ENCODE measurements at places on chromosomes 12 and 14. TPM values are rescaled to one million over a fixed set of nuclear protein-coding genes. Genes with fewer than 3 reads are reported as not detected.

The OVCH1 gene
- total RNA-seq: not detected

The AKAP3 gene
- total RNA-seq: not detected

The KRT71 gene
- total RNA-seq: not detected

The LBHD2 gene
- total RNA-seq: 0.18 TPM

The ZFP36L1 gene
- total RNA-seq: 188 TPM

The EMP1 gene
- 75.2 TPM for total RNA-seq

The C1S gene
- 51.4 TPM for total RNA-seq

The PRB2 gene
- not detected for total RNA-seq

The PTHLH gene
- total RNA-seq: 41.8 TPM

The PRKCH gene
- total RNA-seq: 4.0 TPM

The GPRC5D gene
- total RNA-seq: not detected

The RNASE7 gene
- total RNA-seq: not detected

The CCDC196 gene
- total RNA-seq: not detected

The NUDT14 gene
- total RNA-seq: 46.4 TPM

The SMAGP gene
- 23.2 TPM for total RNA-seq

The LRRIQ1 gene
- 1.3 TPM for total RNA-seq
